Effector CD4-positive, alpha-beta T cell (primary cell): ENCODE measurements at places on chromosomes 7 and 10.

GRCh38 chr10:69957886-69958555, 94.6 kb upstream of the MACROH2A2 start:
- no peak for DNase-seq

GRCh38 chr10:31204090-31204489, 114.9 kb upstream of the ZEB1 start:
- DNase-seq: no peak

- no peak for DNase-seq
These were observed 121.1 kb downstream of the PLPP4 start for GRCh38 chr10:120578134-120578533.

GRCh38 chr10:7659560-7659959, 7.2 kb downstream of the ITIH5 start:
- no peak for DNase-seq

- DNase-seq: no peak
These were observed 47.7 kb downstream of the PIK3AP1 start for GRCh38 chr10:96672481-96673175.

- no peak for DNase-seq
These were observed 110.7 kb downstream of the CYTH3 start for GRCh38 chr7:6161463-6162330.

GRCh38 chr7:143884969-143885559, 16.9 kb downstream of the TCAF1 start:
- no peak for DNase-seq

DNA sequence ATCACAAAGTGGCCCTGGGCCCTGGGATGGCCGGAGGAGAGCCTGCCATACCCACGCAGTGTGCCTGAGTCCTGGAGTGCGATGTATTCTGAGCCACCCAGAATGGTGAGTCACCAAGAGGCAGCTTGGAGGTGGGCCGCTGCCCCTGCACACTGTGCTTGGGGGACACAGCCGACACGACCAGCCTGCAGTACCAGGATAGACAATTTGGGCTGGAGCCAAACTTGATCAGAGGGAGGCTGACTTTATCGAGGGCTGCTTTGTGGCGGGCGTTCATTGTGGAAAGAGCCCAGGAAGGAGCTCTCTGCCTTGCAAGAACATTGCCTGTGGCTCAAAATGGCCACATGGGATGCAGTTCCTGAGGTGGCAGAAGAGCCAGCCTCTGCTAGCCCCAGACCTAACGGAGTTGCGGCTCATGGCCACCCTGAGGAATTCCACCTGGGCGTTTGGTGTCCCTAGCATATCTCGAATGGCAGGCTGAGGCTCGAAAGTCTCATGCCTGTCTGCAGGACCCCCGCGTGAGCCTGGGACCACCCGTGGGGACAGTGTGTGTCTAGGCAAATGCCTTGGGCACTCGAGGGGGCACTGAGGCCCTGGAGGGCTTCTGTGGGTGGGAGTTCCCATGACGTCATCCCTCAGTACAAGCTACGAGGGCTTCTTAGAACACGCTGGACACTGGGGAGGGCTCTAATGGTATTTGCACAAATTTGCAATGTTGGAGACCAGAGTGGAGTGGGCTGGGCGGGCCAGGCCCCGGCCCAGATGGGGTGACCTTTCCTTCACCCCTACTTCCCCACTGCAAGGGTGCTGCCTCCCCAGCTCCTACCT, 79.7 kb downstream of the LHPP start:
- DNase-seq: no peak

DNA sequence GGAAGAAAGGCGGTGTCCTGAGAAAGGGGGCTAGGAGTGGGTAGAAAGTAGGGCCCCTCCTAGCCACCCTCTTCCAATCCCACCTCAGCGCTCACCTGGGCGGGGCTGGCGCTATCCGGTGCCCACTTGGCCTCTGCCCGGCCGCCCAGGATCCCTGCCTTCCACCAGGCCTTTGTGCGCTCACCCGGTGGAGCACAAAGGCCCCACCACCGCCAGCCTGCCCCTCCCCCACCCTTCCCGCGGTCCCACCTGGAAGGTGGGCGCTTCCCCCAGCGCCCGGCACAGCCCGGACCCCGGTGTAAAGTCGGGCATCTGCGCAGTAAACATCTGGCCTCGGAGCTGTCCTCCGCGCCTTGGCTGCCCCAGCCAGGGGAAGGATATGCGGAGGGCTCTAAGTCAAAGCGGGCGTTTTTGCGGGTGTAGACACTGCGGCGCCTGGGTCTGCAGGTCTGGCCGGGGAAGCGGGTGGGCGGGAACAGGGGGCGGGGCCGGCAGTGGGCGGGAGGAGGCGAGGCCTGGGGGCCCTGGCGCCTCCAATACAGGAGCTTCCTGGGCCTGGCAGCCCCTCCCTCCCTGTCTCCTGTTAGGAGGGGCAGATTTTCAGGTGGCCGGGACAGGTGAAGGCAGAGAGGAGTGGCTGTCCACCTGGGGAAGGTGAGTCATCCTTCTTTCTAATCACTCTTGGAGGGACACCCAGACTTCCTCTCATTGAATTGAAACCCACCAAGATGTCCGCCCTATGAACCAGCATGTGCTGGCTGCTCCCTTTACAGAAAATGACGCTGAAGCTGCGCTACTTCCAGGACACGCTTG, 49.3 kb downstream of the PNLIPRP2 start:
- DNase-seq: no peak

- no peak for DNase-seq
These were observed 45.5 kb downstream of the VOPP1 start for GRCh38 chr7:55526770-55527169.

DNA sequence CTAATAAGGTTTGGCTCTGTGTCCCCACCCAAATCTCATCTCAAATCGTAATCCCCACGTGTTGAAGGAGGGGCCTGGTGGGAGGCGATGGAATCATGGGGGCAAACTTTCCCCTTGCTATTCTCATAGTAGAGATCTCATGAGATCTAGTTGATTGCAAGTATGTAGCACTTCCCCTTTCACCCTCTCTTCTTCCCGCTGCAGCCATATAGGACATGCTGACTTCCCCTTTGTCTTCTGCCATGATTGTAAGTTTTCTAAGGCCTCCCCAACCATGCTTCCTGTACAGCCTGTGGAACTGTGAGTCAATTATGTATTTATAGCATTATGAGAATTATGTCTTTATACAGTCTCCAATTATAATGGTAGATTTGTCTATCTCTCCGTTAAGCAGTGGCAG, 594.5 kb downstream of the ACTR3B start:
- DNase-seq: no peak

GRCh38 chr10:124053971-124054370, 39.4 kb downstream of the CHST15 start:
- no peak for DNase-seq
